ENCODE measurements at places on chromosomes 13 and 19.

DNA sequence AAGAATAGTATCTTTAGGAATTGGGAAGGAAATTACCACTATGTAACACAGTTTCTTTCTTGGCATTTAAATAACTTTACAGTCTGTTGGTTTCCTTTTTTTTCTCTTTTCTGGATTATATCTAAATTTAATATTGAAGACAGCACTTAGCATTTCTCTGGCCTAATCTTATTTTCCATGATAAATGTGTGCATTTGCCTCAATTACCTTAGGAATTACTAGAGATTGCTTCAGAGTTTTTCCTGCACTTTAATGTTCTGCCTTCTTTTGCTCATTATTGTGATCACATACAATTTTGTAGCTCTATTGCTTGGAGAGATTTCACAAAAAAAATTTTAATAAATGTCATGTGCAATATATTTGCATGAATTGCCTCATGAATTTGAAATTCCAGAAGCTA is 25.1 kb downstream of the DCT start:
- no peak for DNase-seq

DNA sequence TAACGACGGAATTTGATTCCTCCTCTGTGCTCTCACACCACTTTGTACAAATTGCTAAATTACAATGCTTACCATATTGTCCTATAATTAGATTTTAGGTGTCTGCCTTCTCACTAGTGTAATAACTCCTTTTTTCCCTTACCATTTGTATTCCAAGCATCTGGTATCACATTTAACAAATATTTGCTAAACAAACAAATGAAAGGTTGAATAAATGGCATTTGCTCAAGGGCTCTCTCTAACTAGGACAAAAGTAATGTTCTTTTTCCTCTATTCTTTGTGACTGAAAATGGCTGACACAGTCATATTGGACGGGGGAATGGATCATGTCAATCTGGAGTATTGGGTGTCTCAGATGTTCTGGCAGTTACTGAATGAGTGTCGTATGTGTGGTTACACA is 99.7 kb downstream of the ENOX1 start:
- no peak for DNase-seq

DNA sequence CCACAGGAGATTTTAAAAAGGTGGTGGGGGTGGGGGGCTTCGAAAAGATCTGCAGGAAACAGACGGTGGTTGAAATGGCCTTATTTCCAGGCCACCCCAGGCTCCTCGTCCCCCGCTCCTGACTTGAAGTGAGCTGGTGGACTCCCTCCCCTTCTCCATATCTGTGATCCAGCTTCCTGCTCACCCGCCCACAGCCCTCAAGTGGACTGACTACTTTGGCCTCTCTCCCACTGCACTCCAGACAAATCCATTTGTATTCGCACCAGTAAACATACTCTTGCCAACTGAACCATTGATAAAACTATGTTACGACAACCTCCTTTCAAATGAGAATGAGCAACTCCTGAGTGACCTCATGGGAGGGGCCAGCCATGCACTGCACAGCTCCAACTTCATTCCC is 259.5 kb downstream of the COL4A1 start:
- DNase-seq: no peak

GRCh38 chr19:8366121-8366581 is 2.2 kb downstream of the ANGPTL4 start:
- no peak for DNase-seq
